ENCODE measurements at places on chromosomes 2 and 18.

DNA sequence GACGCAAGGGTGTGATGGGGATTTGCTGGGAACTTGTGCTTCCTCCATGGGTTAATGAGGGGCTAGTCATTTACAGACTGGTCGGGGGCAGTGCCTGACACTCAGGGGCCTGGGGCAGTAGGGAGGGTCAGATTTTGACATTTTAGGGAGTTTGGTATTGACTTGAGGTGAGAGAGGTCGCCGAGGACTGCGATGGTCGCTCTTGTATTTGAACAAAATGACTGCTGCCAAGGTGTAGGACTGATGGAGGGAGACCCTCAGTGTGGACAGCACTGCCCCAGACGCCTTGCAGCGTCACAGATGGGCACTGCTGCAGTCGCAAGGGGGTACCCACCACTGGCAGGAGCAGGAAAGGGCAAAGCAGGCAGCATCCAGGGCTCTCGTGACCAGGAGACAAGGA lies 182.9 kb downstream of the RTP5 start:
- DNase-seq = peak; percentile 55

DNA sequence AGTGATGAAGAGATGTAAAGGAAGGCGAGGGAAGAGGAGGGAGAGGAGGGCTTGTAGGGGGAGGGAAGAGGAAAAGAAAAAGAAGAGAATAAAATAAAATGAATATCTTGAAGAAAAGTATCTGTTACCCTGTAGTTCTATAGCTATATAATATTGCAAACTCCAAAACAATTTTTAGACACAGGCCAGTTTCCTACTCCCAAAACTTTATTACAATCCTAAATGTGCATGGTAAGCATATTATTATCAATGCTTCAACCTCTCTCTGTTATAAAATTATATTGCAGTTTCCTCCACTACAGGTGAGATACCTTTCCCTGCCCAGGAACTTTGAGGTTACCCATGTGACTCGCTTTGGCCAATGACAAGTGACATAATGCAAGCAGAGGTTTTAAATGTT lies 1351.6 kb upstream of the NRXN1 start:
- DNase-seq = no peak

DNA sequence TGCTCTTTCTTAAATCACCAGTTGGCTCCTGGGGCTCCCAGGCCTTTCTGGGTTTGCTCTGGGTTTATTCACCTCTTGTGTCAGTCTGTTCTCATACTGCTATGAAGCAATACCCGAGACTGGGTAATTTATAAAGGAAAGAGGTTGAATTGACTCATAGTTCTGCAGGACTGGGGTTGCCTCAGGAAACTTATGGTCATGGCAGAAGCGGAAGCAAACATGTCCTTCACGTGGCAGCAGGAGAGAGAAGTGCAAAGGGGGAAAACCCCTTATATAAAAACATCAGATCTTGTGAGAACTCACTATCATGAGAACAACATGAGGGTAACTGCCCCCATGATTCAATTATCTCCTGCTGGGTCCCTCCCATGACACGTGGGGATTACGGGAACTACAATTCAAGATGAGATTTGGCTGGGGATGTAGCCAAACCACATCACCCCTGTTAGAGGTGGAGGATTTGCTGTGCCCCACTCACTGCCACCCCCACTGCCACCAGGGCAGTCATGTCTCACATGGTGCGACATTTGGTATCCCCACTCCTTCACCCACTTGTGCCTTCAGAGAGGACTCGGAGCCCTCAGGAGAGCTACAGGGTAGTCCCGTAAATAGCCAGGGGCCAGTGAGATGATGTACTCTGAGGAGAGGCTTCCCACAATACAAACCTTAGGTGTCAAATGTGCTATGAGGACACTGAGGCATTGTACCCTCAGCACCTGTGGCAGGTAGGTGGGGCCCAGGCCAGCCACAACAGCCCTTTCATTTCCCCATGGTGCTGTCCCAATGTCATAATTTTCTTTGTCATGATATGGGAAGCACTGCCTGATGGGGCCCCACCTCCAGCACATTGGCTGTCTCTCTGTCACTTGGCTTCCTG lies 35.7 kb downstream of the CDC42EP3 start:
- no peak for DNase-seq

GRCh38 chr2:71929482-71929772 lies 218.2 kb downstream of the CYP26B1 start:
- DNase-seq = no peak
